GM19239 (cell line): ENCODE measurements at places on chromosomes 4 and X.

DNA sequence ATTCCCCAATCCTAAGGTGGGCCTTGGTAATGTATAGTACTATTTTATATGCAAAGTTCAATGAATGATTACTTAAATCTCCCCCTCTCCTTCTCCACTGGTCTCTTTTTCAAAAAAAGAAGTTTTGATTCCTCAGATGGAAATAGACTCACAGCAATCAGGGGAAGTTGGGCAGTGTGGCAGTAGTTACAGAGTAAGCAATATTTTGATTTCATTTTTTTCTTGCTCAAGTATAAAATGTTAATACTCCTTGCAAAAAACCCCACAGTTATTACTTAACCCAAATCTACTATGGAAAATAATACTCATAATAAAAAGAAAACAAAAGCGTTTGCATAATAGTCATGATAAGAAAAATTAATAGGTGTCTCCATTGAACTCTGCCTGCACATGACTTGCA, 56.9 kb upstream of the CXCL8 start:
- no peak for DNase-seq

DNA sequence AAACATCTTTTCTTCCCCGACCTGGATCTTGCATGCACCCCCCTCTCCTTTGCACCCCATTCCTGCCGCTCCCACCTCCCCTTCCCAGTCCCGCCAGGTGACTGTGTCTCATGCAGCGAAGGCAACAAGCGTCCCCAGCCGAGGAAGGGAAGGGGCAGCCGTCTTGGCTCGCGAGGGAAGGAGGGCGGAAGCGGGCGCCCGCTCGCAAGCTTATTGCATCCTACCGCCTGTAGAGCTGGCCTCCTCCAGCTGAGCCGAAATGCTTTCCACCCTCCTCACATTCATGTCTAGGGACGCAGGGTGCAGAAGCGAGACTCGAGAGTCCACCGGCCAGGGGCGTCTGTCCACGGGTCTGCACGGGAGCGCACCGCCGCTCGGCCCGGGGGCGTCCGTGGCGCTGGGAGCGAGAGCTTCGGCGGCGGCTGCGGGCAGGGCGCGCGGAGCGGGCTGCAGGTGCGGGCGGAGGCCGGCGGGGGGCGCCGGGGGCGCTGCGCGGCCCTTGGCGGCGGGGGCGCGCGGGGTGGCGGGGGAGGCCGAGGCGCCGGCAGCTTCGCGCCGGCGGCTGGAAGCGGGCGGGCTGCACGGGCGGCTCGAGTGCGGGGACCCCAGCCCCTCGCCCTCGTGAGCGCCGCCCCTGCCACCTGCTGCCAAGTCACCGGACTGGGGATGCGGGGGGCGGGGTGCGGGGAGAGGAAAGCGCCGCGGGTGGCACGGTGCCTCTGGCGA, at the start of gene KCNIP4:
TSS of gene KCNIP4 (minus strand) at position 426 of the 726 bp plus-strand sequence.
- DNase-seq: no peak

DNA sequence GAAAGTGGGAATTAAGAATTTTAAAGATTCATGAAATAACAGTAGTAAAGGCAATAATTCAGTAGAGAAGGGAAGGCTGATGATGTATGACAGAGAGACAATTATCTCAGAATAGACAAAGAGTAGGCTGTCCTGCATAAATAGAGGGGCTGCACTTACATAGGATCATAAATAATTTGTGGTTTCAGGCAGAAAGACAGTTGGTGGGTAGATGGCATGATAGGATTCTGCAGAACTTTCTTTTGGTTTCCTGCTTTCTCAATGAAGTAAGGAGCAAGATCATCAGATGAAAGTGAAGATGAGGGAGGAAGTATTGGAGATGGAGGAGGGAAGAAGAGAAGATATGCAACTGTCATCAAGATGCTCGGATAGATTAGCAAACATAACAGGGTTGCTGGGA, 604.9 kb upstream of the ZFP42 start:
- DNase-seq: no peak

DNA sequence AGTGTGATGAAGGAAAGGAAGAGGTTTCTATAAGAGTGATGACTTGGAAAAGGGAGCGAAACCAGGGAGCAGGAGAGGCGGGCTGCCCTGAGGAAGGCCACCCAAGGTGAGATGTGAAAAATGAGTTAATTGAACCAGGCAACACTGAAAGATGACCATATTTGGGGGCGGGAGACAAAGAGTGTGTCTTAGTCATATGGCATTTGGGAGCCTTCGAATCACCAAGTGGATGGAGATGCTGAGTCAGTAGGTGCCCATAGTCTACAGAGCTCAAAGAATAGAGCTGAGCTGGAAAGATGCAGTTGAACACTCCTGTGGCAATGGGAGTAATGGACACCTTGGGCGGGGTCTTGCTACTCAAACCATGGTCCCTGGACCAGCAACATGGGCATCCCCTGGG, 8.3 kb upstream of the TLR8 start:
- no peak for DNase-seq

DNA sequence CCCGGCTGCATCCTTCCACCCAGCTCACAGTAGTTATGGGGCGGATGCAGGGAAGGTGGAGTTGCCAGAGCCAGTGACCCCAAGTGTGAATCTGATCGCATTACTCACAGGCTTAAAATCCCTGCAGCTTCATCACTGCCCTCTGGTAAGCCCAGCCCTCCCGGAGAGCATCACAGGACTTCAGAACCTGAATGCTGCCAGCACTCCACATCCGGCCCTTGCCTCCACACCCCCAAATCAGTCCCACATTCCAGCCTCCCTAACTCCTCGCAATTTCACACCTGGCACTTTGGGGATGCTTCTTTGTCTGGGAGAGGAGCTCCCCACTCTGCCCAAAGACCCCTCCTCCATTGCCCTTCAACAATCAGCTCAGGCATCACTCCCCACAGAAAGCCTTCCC, 15.6 kb downstream of the RASL11B start:
- DNase-seq: no peak

- DNase-seq: no peak
These were observed 929.1 kb downstream of the STIM2 start for GRCh38 chr4:27789773-27790172.

GRCh38 chrX:147788641-147789350, 122.9 kb upstream of the FMR1 start:
- no peak for DNase-seq

GRCh38 chr4:2792711-2793585, at the start of gene SH3BP2:
SH3BP2 (plus strand) TSS chr4:2793085; CDS start chr4:2820618, 27,533 bp downstream.
- DNase-seq: no peak

DNA sequence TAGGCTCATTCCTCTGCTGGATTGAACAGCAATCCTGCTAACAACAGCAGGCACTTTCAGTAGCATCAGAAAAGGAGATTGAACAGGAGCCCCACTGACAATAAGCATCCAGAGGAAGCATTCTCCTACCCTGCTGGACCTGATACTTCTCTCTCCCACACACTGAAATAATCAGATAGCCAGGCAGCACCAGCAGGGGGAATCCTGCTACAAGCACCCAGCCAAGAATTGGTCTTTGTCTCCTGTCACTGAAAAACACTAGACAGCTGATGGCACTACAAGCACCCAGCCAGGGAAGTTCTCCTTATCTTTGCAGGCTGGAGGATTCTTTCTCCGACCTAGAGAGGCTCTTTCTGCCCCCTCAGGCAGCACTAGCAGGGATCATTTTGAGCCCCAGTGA, 444.3 kb upstream of the GRIA3 start:
- DNase-seq: no peak

GRCh38 chr4:23015821-23016220, 323.1 kb downstream of the GBA3 start:
- no peak for DNase-seq

DNA sequence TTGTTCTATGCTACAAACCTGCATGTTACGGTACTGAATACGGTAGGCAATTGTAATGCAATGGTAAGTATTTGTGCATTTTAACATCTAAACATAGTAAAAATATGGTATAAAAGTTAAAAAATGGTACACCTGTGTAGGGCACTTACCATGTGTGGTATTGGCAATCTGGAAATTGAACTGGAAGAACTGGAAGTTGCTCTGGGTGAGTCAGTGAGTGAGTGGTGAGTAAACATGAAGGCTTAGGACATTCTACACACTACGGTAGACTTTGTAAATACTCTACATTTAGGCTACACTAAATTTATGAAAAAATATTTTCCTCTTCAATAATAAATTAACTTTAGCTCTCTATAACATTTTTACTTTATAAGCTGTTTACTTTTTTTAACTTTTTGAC, 78.9 kb downstream of the RRAGB start:
- DNase-seq: no peak

DNA sequence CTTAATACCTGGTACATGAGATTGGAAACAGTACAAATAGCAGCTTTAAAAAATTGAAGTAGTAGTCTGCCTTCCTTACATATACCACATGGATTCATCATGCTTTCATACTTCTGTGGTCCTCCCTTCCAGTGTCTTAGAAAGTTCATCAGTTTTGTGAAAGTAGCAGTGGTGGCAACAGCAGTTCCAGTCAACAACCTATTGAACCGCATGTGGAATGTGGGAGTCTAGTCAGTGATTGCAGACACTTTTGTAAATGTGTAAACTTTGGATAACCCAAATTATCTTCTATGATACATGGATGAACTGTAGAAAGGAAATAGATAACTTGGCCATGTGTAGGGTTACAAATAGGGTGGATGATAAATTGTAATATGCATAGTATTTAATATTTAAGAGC, 34.1 kb downstream of the FNIP2 start:
- no peak for DNase-seq

- DNase-seq: no peak
These were observed 304.1 kb upstream of the HAND2 start for GRCh38 chr4:173834151-173834550.

GRCh38 chr4:66052426-66052825, 382.1 kb upstream of the EPHA5 start:
- no peak for DNase-seq

DNA sequence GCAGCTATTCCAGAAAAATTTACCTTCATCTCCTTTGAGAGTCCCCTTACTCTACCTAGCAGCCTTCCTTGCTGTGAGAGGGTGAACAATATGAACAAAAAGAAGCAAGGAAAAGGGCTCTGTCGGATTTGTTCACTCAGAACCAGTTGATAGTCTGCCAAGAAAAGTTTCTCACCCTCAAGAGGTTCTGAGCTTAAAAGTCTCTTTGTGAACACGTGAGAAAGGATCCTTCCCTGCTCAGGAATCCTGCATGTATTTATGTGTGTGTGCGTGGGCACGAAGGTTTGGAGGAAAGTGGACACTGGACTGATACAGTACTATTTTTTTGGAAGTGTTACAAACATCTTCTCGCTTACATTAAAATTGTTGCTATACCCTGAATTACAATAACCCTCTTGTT, 178.6 kb upstream of the JADE1 start:
- no peak for DNase-seq

DNA sequence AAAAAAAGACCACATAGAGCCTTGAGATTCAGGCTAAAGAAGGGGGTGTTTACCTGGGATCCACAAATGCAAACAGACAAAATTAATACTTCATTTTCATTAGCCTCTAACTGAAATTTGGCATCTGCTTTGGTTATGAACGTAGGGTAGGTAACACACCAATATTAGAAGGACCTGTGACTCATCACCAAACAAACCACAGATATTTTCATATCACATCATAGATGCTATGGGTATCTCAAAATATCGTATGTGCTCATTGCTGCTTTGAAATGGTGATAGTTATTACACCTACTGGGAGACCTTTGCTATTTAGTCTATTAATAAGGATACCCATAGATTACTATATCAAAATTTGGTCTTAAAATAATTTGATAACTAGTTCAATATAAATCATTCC, 180.6 kb upstream of the MAP3K15 start:
- DNase-seq: no peak

GRCh38 chr4:115325836-115326235, 212.4 kb upstream of the NDST4 start:
- DNase-seq: no peak

DNA sequence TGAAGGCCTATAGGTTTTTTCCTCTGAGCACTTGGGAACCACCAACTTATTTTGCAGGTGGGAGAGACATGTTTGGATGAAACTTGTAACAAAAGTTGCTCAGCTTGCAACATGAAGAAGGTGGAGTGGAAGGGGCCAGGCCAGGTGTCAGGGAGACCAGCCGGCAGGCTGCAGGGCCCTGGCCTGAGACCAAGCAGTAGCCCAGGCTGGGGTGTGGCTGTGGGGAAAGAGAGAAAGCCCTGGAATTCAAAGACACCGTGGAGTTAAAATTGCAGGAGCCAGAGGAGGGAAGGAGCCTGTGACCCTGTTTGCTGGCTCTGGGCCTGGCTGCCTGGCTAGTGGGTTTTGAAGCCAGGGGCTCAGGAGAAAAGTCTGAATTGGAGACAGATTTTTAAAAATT, 43.4 kb downstream of the EFNB1 start:
- no peak for DNase-seq

- no peak for DNase-seq
These were observed 121.1 kb upstream of the SORBS2 start for GRCh38 chr4:185933078-185933581.

DNA sequence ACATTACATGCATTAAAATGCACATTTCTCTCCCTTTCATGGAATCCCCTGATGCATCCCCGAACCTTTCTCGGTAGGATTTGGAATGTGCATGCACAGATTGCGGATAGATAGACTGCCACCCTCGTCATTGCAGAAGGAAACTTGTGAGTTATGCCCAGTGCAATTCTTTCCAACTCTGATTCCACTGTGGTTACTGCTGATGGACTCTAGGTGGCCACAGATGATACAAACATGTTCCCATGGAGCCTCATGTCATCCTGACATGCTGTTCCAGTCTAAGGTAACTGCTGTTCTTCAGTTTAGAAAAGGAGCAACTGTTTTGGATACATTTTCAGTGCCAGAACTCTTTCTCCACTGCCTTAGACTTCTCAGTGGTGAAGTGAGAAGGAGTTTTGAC, 9.1 kb upstream of the VCX3B start:
- DNase-seq: no peak

DNA sequence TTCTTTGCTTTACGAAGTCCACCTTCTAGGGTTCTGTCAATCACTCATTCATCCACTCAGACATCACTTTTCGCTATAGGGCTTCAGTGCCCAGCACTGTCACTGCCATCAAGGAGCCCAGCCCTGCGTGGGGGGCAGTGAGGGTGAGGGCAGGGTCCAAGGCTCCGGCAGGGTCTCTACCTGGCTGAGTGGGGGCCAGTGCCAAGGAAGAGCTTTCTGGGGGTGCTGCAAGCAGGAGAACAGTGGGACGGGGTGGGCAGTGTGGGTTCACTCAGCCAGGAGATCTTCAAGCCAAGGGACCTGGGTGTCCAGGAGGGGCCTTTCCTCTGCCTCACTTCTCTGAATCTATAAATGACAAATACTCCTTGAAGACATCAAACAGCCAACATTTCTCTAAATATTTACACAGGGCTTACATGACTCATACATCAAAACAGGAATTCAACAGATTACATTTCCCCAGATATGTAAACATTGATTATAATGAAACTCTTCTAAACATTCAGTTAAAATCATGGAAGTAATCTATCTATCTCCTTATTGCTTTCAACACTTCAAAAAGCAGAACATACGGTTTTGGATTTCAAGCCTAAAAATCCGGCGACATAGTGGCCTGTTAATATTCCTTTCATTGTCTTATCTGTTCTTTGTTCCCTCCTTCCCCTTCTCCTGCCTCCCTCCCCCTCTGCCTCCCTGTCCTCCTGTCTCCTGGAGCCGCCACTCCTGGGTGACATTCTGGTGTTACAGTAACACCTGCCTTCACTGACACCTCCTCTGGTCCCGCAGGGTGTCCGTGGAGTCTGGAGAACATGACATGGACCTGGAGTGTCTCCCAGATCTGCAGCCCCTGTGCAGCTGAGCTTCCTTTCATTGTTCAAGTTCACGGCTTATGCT, 94.4 kb upstream of the ADRA2C start:
- DNase-seq: no peak
